K562 (cell line): ENCODE measurements at places on chromosomes 11 and 22. TPM values are rescaled to one million over a fixed set of nuclear protein-coding genes. Genes with fewer than 3 reads are reported as not detected.

GRCh38 chr11:96222102-96222501, 120.9 kb downstream of the MAML2 start:
- H3K4me3 ChIP-seq, result no peak overlapping the region
- DNase-seq, result no peak
- H3K36me3 ChIP-seq, result no peaks in the 10 kb centered on the region; the same call in 2 of the 3 replicates
- no peak overlapping the region for H3K27ac ChIP-seq
- peaks cover 15% of the 10 kb centered on the region for H3K4me1 ChIP-seq

DNA sequence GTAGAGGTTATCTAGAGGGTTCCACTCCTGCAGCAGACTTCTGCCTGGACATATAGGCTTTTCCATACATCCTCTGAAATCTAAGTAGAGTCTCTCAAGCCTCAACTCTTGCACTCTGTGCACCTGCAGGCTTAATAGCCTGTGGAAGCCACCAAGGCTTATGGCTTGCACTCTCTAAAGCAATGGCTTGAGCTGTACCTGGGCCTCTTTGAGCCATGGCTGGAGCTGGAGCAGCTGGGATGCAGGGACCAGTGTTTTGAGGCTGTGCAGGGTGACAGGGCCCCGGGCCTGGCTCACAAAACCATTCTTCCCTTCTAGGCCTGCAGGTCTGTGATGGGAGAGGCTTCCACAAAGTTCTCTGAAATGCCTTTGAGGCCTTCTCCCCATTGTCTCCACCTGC, 2.9 kb upstream of the NXPE4 start:
- no peak overlapping the region for H3K27ac ChIP-seq
- H3K4me1 ChIP-seq, result no peaks in the 10 kb centered on the region
- no peak overlapping the region for H3K4me3 ChIP-seq
- no peaks in the 10 kb centered on the region for H3K27me3 ChIP-seq
- H3K36me3 ChIP-seq, result no peaks in the 10 kb centered on the region

DNA sequence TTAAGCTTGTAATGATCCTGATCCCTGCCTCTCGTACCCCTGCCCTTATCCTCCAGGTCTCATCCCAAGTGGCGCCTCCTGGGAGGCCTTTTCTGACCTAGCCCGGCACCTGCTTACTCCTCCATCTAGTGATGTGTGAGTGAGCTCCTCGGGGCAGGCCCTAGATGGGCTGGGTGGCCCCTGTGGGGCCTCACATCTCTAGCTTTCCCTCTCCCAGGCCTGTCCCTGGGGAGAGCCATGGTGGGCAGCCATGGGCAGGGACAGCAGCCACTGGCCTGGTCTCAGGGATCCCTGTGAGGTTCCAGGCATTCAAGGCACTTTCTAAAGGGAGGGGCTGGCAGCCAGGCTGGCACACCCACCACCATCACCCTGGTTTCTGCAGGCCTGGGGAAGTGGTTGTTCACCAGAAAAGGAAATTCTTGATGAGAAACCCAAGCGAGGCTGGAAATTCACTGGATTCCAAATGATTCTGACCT, 27.9 kb downstream of the GNAZ start:
- no peak for DNase-seq
- H3K36me3 ChIP-seq, result no peaks in the 10 kb centered on the region
- peaks cover 94% of the 10 kb centered on the region for H3K27me3 ChIP-seq
- no peak overlapping the region for H3K4me3 ChIP-seq

Gene BTG4
- not detected in 2 replicates for total RNA-seq

DNA sequence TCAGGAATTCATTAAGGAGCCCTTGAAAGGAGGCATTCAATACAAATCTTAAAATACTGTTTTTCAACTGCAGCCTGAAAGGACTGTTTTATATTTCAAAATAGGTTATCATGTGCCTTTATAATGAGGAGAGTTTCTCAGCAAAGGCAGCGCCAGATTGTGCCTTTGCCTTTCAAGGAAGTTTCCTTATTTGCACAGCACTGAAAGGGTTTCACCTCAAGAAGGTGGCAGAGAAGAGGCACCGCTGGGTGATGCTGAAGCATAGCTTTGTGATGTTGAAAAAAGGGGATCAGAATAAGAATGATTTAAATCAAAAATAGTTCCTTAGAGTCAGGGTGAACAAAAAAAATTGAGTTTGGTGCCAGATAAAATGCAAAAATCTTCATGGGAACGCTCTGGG, 601.0 kb upstream of the KIRREL3 start:
- no peaks in the 10 kb centered on the region for H3K27me3 ChIP-seq
- no peaks in the 10 kb centered on the region for H3K36me3 ChIP-seq
- no peak overlapping the region for H3K27ac ChIP-seq
- H3K4me1 ChIP-seq, result no peaks in the 10 kb centered on the region
- DNase-seq, result no peak

GRCh38 chr11:45141171-45141570, 5.3 kb upstream of the PRDM11 start:
- no peaks in the 10 kb centered on the region for H3K4me1 ChIP-seq
- H3K4me3 ChIP-seq, result no peak overlapping the region
- no peaks in the 10 kb centered on the region for H3K36me3 ChIP-seq
- peaks cover 30% of the 10 kb centered on the region for H3K27me3 ChIP-seq
- H3K27ac ChIP-seq, result no peak overlapping the region

DNA sequence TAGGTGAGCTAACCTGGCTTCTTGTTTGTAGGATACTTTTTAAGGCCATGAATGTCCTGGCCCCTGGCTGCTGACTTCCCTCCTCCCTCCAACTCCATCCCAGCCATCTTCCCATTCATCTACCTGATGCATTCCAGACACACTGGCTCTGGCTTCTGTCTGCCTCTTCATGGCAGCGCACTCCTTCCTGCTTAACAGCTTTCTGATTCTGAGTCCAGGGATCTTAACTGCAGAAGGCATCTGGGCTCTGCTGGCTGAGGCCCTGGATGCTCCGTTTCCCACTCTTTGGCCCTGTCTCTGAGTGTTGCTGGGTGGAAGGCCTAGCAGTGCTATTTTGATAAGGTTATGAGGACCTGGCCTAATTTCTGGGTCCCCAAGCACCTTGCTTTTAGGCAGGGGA, 1.8 kb upstream of the THY1 start:
- H3K27ac ChIP-seq, result no peak overlapping the region
- no peaks in the 10 kb centered on the region for H3K27me3 ChIP-seq
- no peak overlapping the region for H3K4me3 ChIP-seq
- H3K36me3 ChIP-seq, result no peaks in the 10 kb centered on the region

DNA sequence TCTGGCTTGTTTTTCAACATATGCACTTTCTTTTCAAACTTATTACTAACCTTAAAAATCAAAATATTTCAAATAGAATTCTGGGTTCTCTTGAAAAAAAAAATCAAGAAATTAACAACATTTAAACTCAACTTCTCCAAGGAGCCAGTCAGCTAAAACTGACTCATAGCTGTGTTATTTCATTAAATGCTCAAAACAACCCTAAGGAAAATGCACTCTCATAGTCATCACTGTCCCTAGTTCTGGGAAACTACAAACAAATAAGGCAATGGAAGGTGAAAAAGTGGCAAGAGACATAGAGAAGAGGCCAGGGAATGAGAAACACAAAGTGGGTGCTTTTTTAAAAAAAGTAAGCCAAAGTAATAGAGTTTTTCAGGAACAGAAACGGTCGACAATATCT, 4.1 kb upstream of the ARHGAP20 start:
- H3K4me3 ChIP-seq, result no peak overlapping the region
- no peaks in the 10 kb centered on the region for H3K36me3 ChIP-seq
- H3K4me1 ChIP-seq, result peaks cover 14% of the 10 kb centered on the region
- no peaks in the 10 kb centered on the region for H3K27me3 ChIP-seq

Gene ASRGL1
- 15.9 and 18.3 TPM in 2 replicates for total RNA-seq

Gene PNPLA2
- 87.1 and 87.5 TPM in 2 replicates for total RNA-seq

GRCh38 chr11:2761131-2762030, 61.6 kb upstream of the KCNQ1OT1 start:
- no peaks in the 10 kb centered on the region for H3K36me3 ChIP-seq
- H3K27ac ChIP-seq, result no peak overlapping the region
- DNase-seq, result no peak
- no peaks in the 10 kb centered on the region for H3K27me3 ChIP-seq

Gene SLC5A12
- 0.16 TPM in 1 of 2 replicates, not detected in the other for total RNA-seq

Gene C11orf97
- not detected in 2 replicates for total RNA-seq

Gene ASCL2
- 1.1 and 1.2 TPM in 2 replicates for total RNA-seq

Gene HEPN1
- total RNA-seq, result not detected in 2 replicates

DNA sequence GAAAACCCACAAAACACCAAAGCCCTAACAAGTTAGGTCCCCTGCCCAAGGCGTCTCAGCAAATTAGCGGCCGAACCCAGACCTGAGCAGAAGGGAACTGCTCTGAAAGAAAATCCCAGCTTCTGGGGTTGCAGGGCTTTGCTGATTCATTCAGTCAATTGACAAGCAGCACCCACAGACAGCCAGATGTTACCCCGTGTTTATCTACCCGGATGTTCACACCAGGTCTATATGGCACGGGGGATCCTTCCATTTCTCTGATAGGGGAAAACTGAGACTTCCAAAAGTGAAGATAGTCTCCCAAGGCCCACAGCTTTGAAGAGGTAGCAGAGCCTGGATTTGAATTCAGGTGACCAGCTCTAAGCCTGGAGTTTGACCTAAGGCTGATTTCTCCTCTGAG, 14.0 kb upstream of the OAF start:
- no peak overlapping the region for H3K27ac ChIP-seq
- H3K4me3 ChIP-seq, result no peak overlapping the region

Gene CHADL
- total RNA-seq, result not detected in 2 replicates

DNA sequence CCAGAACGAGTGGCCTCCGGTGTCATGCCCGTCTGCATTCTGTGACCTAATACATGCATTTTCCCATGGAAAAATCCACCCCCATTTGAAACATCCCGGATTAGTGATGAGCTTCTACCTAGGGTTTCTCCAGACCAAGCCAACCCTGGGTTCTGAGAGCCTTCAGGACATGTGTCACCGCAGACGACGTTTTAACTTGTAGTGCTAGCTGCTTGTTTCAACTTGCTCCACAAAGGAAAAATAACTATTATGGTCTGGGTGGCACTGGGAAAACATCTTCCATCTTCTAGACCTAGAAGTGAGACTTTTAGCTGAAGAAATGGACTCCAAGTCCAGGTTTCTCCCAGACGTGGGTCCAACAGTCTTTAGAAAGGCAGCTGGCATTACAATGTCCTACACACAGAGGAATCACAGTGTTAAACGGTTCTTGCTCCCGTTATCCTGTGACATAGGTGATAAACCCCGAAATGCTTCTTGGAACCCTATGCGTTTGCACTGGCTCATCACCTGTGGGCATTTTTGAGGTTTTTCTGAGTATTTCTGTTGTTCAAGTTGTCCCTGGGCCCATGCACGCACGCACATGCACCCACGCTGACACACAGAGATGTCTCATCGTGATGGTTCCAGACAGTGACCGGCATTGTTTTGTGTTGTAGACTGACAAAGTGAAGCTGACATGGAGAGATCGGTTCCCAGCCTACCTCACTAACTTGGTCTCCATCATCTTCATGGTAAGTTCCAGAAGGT, 46.6 kb upstream of the FADD start:
- no peak overlapping the region for H3K27ac ChIP-seq
- no peak for DNase-seq
- no peak overlapping the region for H3K4me3 ChIP-seq
- no peaks in the 10 kb centered on the region; the same call in 2 of the 3 replicates for H3K4me1 ChIP-seq
